RPMI7951 (cell line): ENCODE measurements at places on chromosomes 3 and 15.

GRCh38 chr15:99509686-99510461 is 55.9 kb upstream of the MEF2A start:
- no peak for DNase-seq

- no peak for DNase-seq
Observed at GRCh38 chr3:128432301-128432970, 34.3 kb downstream of the DNAJB8 start.

DNA sequence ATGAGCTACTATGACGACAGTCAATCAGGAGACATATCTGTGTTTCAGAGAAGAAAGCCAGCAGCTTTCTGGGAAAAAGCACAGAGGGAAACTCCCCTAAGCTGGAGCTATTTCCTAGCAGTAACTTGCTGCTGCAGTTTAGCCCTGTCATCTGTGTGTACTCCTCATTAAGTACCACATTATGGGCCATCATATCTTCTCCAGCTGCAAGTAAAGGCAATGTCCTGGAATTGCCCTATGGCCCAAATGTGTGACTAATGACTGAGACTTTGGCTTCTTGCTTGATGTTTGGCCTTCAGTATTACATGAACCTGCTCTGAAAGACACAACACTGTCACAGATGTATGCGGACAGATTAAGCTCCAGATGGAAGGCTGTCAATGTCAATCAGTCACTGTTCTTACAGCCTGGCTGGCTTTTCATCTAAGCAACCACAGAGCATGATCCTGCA is 190.8 kb downstream of the FHIT start:
- DNase-seq, result no peak

DNA sequence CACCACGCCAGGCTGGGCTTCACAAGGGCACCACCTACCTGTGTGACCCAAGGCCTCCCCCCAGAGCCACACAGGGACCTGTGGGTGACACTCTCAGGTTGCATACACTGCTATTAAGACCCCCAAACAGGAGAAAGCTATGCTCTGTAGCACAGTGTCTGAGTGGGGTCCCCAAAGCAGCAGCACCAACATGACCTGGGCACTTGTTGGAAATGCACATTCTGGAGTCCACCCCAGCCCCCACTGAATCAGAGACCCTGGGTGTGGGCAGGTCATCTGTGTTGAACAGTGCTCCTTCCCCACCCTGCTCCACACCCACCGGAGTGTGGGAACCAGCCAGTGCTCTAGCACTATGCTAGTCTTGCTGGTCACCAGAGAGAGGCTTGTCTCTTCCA is 76.1 kb downstream of the ADAMTS17 start:
- no peak for DNase-seq

DNA sequence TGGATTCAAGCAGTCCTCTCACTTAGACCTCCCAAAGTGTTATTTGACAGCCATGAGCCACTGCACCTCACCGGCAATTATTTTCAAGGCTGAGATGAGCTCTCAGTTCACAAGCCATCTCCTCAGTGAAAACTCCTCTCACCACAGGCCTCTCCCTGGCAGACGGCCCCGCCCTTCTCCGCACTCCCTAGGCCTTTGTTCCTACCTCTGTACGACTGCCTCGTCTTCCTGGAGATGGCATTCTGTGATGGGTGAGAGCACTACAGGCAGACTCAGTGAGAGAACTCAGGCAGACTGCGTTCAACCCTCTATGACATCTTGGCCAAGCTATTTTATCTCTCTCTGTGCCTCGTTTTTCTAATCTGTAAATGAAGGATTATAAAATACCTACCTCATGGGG is 67.0 kb upstream of the TPM1 start:
- DNase-seq, result no peak

- no peak for DNase-seq
Observed at GRCh38 chr15:58605931-58606530, 143.5 kb downstream of the ADAM10 start.

- no peak for DNase-seq
Observed at GRCh38 chr3:37800022-37800551, 61.6 kb upstream of the CTDSPL start.

DNA sequence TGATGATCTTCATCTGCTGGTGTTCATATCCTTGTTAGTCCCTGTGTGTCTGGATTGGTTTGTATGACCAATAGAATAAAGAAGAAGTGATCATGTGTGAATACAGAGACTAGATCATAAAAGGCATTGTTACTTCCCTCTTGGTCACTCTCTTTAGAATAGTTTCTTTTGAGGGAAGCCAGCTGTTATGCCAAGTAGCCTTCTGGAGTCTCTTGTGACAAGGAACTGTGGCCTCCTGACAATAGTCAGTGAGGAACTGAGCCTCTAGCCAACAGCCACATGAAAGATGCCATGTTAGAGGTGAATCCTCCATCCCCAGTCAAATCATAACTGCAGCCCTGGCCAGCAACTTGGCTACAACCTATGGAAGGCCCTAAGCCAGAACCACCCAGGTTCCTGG is 63.0 kb upstream of the SMAD3 start:
- no peak for DNase-seq

GRCh38 chr3:189071446-189071845 is 100.3 kb upstream of the TPRG1 start:
- DNase-seq, result peak; percentile 66

DNA sequence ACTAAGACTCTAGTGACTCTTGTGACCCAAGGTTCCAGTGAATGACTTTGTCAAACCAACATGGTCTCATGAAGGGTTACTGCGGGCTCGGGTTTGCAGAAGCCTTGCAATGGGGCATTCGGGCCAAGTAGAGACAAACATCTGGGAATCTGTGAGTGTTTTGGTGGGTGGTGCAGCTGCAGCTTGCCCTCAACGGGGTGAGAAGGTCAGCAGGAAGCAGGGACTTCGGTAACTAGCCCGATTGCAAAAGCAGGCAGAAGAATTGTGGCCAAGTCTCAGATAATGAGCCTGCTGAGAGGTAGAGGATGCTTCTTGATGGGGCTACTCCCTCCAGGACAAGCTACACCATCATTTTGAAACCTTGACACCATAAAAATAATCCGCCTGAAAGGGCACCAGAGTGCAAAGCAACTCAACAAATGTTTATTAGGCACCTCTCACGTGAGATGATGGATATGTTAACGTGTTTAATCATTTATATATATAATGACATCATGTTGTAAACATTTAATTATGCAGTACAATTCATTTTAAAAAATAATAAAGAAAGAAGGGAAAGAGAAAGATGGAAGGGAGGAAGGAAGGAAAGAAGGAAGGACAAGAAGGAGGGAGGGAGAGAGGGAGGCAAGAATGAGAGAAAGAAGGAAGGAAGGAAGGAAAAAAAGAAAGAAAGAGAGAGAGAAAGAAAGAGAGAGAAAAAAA is 263.9 kb upstream of the IGF1R start:
- DNase-seq, result no peak

- no peak for DNase-seq
Observed at GRCh38 chr3:25292595-25292994, 135.5 kb upstream of the RARB start.

GRCh38 chr3:63437858-63438257 is 159.8 kb downstream of the SYNPR start:
- no peak for DNase-seq

GRCh38 chr15:27826411-27826810 is 272.7 kb downstream of the OCA2 start:
- DNase-seq, result no peak

DNA sequence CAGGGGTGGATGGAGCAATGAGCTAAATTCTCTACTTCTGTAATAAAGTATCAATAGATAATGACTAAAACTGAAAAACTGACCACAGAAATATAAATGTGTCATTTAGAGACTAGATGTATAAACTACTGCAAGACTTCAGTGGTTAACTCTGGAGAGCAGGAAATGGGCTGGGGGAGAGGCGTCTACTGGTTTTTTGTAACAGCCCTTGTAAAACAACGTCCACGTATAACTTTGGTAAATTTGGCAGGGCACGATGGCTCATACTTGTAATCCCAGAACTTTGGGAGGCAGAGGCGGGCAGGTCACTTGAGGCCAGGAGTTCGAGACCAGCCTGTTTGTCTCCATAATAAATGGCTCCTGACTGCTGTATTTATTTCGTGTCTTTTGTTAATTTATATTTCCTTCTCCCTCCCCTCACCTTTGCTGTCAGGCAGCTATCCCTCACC is 12.5 kb downstream of the RAB27A start:
- DNase-seq, result no peak

DNA sequence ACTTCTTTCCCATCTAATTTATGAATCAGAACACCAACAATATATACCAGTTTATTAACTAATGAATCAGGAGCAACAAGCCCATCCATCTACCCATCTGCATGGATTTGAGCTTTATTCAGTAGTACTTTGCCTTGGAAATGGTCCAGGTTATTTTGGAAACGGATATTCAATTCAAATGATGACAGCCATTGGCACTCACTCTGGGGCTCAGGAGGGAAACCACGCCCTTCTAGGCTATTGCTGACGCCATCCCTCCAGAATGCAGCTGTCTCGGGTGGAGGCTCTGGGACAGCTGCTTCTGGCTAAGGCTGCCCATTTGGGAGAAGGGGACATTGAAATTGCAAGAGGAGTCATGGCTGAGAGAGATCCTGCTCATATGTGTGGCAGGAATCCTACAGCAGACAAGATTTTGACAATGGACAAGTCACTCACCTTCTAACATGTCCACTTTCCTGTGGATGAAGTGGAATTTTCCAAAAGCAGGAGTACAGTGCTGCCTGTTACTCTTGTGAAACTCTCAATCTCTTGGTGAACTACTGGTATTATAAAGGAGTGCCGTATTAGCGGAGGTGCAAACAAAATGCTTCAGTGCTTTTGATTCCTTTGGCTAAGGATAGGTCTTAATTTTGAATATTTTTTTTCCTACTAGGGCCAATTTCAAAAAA is 29.3 kb upstream of the TRAK1 start:
- DNase-seq, result peak; percentile 93

DNA sequence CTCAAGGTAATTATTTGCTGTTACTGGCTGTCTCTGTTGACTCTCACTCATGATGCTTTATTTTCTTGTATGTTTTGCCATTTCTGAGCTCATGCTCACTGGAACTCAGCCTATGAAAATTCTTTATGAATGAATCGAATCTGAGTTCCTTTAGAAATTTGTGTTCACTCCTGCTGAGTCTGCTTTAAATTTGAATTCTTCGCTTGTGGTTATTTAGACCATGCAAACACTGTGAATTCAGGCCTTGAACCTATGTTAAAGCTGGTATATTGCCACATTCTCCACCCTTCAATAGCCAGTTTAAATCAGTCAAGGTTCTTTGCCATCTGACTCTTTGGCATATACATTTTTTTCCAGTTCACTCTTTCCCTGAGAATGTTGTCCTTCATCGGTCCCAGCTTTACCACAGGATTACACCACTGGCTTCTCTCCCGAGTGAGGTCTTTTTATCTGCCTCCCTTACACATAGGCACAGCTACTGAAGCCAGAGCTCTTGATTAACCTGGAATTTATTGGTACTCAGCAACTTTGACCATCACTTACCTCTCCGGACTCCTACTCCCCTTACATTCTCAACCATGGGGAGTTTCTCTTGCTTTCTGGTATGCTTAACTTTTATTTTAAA is 400.6 kb downstream of the VPS13C start:
- no peak for DNase-seq
